T follicular helper cell (primary cell): ENCODE measurements at places on chromosomes 5 and 9.

DNA sequence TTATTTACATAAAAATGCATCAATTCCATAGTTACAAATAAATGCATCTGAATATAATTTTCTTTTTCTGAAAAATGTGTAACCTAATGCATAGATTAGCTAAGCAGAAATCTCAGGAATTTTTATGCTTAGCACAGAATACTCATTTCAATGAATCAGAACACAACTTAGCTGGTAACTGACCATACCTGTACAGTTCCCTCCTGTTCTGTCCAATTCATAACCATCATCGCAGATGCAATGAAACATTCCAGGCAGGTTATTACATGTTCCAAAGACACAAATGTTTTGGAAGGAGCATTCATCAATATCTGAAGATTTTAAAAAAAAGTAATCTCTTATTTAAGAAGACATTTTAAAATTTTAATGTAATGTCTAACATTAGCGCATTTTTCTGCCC is 219.4 kb downstream of the FBN2 start:
- DNase-seq: no peak

DNA sequence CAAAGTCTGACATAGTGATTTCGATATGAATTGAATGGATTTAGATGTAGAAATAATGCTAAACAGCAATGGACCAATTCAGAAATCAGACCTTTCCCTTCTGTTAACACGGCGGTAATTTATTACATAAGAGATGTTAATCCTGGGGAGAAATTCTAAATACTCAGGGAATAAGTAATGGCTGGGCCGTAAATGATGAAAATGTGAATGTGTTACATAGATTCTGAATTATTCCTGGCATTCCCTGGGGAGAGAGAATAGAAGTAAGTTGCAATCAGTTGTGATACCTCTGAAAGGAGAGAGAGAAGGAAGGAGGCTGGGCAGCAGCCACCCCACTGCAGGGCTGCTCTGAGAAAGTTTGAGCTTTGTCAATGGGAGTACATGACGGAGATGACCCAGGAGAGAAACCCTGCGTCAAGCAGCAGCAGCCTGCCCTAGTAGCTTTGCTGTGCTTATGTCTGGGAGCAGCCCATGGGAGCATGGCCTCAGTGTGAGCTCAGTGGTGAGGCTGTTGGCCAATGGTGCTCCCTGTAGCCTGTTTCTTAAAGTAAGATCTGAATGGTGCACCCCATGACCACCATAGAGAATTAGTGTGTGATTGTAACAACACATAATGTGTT is 420.1 kb downstream of the MTRR start:
- no peak for DNase-seq

- DNase-seq: no peak
Measured at GRCh38 chr9:92657296-92658094, 12.4 kb downstream of the IPPK start.

DNA sequence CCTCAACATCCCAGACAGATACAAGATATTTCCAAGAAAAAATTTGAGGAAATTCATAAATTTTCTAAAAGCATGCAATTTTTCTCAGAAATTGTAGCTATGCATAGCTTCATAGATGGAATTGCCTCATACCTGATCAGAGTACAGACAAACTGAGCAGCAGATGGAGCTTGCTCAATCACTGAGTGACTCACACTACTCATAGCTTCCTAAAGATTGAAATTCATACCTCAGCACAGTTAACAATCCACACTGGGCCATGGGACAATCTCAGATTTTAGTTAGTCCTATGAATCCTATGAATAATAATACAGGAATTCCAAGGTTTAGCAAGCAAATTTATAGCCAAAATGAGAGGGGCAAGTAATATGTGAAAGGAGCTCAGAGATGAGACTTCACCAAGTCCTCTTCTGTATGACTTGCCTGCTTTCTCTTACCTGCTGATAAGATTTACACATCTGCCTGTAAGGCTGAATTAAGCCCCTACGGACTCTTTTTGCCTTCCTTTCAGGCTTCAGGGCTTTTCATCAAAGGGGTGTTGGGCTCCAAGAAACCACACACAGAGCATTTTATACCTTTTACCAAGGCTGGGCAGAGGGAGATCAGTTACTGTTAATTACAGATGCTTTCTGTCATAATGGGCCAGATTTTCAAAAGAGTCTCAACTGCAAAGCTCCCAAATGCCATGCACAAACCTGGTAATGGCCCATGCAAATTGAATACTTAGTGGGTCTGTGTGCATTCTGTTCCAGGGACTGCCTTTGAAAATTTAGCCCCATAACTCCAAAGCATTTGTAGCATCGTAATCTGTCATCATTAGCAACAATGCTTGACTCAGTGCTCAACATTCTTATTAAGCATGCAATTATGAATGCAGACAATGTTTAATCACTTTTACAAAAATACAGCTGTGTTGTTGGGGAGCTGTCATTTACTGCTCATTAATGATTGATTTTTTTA is 439.3 kb downstream of the DTWD2 start:
- DNase-seq: no peak
